ENCODE measurements at places on chromosomes 3 and 15.

- peak; percentile 51 for DNase-seq
Observed at GRCh38 chr15:89196994-89197393, 24.4 kb downstream of the RLBP1 start.

- DNase-seq, result no peak
Observed at GRCh38 chr3:123720638-123721037, 135.8 kb upstream of the HACD2 start.

GRCh38 chr3:11803977-11804892 is 42.5 kb downstream of the TAMM41 start:
- peak; percentile 69 for DNase-seq

GRCh38 chr15:51589881-51590568 is 32.5 kb downstream of the DMXL2 start:
- no peak for DNase-seq

GRCh38 chr15:93087825-93088199 is 1.2 kb downstream of the RGMA start:
- DNase-seq, result peak; percentile 81

- DNase-seq, result no peak
Observed at GRCh38 chr15:88004399-88004798, 252.1 kb downstream of the NTRK3 start.

- DNase-seq, result no peak
Observed at GRCh38 chr3:115420086-115420485, 203.2 kb upstream of the GAP43 start.

GRCh38 chr3:16442730-16443129 is 70.8 kb downstream of the RFTN1 start:
- no peak for DNase-seq

- DNase-seq, result no peak
Observed at GRCh38 chr3:184567946-184568559, 6.5 kb downstream of the EPHB3 start.

DNA sequence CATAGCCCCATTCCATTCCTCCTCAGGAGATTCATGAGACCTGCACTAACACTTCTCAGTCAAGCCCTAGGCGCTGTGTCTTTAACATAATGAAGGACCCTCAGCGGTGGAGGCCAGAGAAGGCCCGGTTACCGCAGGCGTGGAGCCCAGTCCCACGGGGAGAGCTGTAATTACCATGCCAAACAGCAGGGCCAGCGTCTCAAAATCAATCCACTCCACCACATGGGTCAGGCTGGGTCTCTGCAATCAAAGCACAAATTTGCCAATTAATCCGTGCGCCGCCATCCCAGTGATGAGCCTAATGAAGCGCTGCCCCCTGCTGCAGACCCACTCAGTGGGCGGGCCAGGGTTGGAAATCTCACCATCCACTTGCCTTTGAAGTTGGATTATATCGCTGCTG is 109.7 kb downstream of the OCA2 start:
- no peak for DNase-seq

DNA sequence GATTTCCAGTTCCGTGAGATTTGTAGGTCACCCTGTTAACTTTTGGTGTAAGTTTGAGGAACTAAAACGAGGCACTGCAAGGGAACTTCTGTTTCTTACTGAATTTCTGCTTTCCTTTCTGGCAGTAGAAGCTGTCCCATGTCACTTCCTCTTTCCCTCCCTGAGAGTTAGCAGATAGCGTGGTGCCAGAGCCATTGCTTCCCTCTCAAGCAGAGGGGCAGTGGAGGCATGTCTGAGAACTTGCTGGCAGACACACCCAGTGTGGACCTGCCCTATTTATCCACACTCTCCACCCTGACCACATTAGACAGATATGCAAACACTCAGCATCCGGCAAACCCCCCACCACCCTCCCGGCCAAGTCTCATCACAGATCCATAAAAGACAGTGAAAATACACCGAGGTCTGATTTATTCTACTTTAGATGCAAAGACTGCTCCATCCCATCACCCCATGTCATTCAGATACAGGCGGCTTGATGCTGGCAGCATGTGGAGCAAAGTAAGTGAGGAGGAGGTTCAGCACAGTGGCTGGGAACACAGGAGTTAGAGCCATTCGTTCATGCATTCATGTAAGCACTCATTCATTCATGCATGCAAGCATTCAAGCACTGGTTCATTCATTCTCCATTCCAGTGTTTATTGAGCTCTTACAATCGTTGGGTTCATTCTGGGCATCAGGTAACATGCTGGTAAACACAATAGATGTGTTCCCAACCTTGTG is 324.7 kb downstream of the SHQ1 start:
- DNase-seq, result peak; percentile 62

DNA sequence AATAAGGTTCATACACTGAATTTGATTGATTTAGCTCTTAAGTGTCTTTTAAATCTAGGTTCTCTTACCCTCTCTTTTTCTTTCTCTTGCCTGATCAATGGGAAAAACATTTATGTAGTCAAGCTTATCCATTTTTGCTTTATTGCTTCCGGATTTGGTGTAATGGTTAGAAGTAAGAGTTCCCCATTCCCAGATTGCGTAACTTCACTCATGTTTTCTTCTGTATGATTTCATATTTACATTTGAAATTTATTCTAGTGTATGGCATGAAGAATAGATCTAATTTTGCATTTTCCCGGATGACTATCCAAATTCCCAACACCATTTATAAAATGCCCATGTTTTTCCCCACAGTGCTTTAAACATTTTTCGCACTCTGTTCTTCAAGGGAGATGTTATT is 27.9 kb upstream of the SV2B start:
- DNase-seq, result no peak

- DNase-seq, result no peak
Observed at GRCh38 chr3:139797724-139798343, 120.1 kb upstream of the NMNAT3 start.

DNA sequence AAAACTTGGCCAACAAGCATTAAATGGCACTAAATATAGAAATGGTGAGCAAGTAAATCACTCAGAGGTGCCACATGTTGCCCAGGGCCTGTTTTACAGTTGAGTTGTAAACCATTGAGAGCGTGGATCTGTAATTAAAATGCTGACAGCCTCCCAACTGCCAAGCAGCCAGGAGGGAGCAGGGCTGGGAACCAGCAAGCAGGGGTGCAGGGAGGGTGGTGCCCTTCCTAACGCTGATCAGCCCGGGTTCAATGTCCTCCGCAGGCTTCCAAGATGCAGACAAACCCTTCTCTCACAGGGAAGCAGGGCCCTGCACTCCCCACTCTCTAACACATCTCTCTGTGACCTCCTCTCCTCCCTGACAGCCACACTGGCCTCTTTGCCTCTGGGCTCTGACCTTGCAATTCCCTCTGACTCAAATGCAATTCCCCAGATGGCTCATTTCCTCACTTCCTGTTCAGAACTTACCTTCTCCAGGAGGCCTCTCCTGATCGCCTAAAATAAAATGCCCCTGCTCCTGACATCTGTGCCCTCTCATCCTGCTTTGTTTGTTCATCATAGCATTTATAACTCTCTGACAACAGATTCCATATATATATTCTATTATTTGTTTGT is 40.0 kb downstream of the WNT7A start:
- DNase-seq, result no peak

DNA sequence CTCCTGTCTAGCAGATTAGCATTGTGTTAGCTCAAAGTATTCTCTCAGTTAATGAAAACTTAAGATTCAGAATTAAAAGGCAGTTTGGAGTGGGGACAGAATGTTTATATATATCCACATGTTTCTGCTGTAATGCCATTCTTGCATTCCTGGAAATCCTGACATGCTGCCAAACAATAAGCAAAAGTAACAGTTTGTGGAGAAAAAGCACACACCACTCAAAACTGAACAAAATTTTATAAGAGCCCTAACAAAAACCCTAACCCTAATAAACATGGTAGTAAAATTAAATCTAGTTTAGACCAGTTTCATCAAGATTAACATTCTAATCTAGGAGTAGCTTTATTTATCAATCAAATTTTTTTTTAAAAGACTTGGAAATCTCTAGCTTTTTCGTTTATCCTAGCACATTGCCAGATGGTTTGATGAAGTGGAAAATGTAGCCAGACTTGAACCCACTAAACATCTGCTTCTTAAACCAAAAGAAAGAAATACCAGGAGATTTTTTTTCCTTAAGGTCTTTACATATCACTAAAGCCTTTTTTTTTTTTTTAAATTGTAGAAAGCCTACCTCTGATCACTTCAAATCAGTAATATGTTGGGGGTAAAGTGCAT is 3.7 kb downstream of the TCAIM start:
- no peak for DNase-seq

GRCh38 chr15:81296673-81297072 is 27.3 kb downstream of the STARD5 start:
- no peak for DNase-seq

- no peak for DNase-seq
Observed at GRCh38 chr3:131883711-131884407, 151.0 kb downstream of the CPNE4 start.

DNA sequence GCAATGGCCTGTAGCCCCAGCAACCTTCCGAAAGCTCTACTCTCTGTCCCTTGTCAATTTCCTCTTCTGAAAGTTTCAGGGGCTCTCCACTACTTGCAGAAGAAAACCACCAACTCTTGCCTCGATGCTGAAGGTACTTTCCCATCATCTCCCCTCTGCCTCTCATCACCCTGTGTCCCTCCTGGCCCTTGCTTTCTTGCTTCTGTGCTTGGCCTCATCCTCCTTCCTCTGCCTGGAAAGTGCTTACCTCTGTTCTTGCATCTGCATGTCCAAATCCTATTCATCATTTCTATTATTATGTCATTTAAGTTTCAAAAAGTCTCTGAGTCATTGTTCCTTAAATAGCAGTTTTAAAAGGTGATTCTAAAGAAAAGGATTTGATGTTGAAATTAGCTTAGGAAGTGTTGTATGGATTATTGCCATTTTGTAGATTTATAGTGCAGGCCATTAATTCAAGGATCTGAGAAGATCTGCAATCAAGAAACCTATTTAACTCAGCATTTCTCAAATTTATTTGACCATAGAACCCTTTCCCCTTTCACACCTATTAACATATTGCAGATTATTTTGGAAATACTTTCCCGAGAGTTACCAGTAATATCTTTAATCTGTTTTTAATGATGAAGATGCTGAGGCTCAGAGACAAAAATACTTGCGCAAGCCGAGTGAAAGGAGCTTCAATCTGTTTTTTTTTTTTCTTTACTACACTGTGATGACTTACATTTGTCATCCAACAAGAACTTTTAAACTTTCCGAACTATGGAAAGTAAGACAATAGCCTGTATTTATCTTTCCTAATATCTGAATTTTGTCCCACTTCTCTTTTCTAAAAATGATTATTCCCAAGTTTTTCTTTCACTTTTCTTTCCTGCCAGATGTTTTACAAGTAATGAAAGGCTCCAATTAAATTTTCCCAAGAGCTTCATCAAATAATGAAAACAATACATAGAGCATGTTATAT is 22.3 kb upstream of the CFAP161 start:
- DNase-seq, result no peak

- no peak for DNase-seq
Observed at GRCh38 chr3:117105686-117106085, 396.1 kb downstream of the TUSC7 start.

GRCh38 chr3:411226-411625 is 214.7 kb downstream of the CHL1 start:
- DNase-seq, result no peak

DNA sequence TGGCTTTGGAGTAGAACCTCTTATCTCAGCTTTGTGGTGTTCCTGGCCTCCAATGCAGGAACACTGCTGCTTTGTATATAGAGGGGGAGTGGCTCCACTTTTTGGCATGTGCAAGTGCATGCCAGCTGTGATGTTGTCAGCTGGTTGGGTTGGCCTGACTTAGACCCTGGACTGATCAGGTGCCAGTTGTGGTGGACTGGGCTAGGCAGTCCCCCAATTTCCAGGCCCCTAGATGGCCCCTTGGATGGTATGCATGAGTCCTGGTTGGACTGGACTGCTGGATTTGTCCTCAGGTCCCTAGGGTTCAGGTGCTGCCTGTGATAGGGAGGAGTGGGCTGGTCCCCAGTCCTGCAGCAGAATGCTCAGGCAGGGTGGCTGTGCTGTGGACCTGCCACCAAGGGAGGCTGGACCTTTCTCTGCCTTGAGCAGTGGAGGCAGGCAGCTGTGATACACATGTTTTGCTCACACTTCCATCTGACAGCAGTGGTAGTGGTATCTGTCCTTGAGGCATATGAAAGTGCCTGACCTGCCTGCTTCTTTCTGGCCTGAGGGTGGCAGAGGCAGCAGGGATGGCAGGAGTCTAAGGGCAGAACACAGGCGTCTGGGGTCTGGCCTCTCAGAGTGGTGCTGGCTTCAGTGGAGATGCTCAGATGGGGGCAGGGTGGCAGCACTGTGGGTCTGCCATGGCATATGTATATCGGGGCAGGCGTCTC is 74.8 kb downstream of the STXBP5L start:
- DNase-seq, result no peak

DNA sequence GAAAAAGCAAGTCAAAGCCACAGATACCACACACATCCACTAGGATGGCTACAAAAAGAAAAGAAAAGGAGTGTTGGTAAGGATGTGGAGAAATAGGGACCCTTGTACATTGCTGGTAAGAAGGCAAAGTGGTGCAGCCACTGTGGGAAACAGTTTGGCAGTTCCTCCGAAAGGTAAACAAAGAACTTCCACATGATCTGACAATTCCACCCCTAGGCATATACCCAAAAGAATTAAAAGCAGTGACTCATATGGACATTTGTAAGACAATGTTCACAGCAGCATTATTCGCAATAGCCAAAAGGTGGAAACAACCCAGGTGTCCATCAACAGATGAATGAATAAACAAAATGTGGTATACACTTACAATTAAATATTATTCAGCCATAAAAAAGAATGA is 22.2 kb upstream of the GMPPB start:
- DNase-seq, result no peak

Measured in SW480 (cell line).